ENCODE measurements at places on chromosomes 1 and 21. TPM values are rescaled to one million over a fixed set of nuclear protein-coding genes. Genes with fewer than 3 reads are reported as not detected.

Gene YTHDF2
- total RNA-seq = 81.2 TPM

Gene HSD11B1
- not detected for total RNA-seq

Gene INAVA
- 0.44 TPM for total RNA-seq

GRCh38 chr21:41861255-41861654 lies 17.9 kb downstream of the PRDM15 start:
- DNase-seq = no peak

Gene AIRE
- total RNA-seq = 0.10 TPM

- DNase-seq = no peak
Observed at GRCh38 chr1:16464917-16465625, 24.5 kb downstream of the NECAP2 start.

Gene YRDC
- 20.6 TPM for total RNA-seq

Gene ARHGAP30
- 158 TPM for total RNA-seq

Gene TEDDM1
- not detected for total RNA-seq

DNA sequence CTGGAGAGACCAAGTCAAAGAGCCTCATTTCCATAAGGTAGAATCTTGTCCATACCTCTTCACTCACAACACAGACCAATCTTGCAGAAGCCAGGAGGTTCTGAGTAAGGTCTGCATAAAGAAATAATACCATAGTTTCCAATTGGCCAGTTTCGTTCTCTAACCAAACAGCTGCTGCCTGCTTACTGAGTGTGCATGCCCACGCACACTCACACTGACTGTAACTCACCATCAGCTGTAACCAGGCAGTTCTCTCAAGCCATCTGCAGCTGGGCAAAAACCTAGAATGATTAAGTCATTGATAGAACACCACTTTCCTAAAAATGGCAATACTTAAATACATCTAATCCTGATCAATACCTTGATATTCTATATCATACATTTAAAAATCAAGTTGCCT lies 106.6 kb upstream of the VAV3 start:
- no peak for DNase-seq

Gene TMEM50A
- 61.0 TPM for total RNA-seq

GRCh38 chr1:217622042-217622441 lies 8.8 kb downstream of the GPATCH2 start:
- no peak for DNase-seq

- no peak for DNase-seq
Observed at GRCh38 chr1:153663211-153663610, 4.7 kb downstream of the SNAPIN start.

Data from activated B cell treated with CpG ODN at 0.5 μM for 24 hours (primary cell).